ENCODE measurements at places on chromosomes 3 and 15.

- DNase-seq: no peak
Observed at GRCh38 chr3:66382142-66382541, 118.7 kb downstream of the LRIG1 start.

DNA sequence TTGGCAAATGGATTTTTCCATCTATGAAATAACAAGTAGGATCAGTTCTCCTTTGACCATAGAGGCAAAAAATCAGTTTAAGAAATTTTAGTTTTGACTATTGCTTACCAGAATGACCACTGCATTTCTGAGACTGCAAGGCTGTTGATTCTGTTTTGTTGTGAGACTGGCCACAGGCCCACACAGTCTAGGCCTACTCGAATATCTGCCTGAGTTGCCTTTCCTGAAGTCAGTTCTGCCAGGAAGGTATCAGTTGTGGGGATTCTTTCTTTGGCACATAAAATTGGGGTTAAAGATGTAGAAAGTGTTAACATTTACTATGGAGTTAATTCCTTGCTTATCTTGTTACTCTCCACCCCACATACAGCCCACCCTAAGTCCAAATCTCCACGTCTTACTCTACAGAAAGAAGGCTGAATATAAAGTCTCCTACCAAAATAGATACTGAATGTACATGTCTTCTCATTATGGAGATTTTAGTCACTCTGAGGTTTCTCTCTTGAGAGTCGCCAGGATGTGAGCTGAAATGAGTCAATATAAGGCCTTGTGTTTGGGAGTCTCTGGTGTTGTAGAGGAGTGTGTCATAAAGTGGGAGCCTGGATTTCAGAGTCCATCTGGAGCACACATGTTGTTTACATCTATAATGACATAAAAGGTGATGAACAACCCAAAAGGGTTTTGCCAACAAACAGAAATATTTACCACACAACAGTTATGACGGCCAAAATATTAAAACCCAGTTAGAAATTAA, 45.0 kb upstream of the WWTR1 start:
- DNase-seq: no peak

GRCh38 chr15:52217186-52217585, 26.0 kb upstream of the GNB5 start:
- peak; percentile 24 for DNase-seq

GRCh38 chr3:129117134-129117533, 4.5 kb downstream of the RAB43 start:
- DNase-seq: no peak

DNA sequence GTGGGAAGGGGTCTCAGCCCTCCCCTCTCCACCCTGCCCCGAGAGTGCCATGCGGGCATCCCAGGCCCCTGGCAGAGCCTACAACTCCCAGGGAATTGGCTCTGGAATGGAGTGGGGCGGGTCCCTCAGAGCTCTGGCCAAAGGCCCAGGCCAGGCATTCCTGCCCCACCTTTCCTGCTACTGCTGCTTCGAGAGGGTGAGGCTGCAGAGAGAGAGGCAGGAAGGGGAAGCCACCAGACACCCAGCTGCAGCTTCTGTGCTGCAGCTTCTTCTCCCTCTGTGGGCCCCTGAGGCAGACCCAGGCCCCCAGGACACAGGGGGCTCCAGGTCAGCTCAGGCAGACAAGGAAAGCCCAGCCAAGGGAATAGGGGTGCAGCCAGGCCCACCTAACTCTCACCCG, 2.7 kb downstream of the ALS2CL start:
- no peak for DNase-seq

DNA sequence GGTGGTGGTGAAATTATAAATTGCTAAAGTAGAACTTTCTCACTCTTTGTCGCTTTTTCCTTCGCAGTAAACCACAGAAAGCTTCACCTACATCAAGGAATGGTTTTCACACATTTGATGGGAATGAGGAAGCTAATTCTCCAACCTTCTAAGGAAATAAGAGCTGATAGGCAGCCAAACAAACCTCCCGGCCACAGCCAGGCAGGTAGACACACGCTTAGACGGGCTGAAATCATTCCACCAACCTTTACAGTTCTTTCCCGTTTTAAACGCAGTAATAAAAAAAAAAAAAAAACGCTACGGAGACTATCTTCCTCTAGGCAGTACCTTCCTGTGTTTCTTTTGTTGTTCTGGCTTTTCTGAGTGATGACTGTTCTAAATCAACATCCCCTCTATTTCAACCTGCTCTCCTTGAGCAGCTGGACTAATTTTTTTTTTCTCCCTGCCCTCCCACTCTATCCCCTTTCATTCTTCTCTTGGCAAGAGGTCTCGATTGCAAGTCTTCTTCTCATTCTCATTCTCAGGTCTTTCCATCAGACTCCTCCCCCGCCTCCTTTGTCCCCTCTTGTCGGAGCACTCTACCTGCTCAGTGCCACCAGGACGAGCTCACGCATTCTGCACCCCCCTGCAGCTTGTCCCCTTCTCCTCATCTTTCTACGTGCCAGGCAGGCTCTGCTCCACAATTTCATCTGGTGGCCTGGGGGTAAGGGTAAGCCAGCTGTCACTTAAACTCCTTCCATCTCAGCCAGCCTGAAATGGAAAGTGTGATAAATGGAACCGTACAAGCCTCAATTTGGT, 391.1 kb upstream of the MDFIC2 start:
- no peak for DNase-seq

Data from stimulated activated CD4-positive, alpha-beta T cell treated with anti-CD3 and anti-CD28 coated beads, Interleukin-1b, Interleukin-23, amount 100 ng/mL, for 48 hours (primary cell).